ENCODE measurements at places on chromosomes 3 and 15. TPM values are rescaled to one million over a fixed set of nuclear protein-coding genes. Genes with fewer than 3 reads are reported as not detected.

DNA sequence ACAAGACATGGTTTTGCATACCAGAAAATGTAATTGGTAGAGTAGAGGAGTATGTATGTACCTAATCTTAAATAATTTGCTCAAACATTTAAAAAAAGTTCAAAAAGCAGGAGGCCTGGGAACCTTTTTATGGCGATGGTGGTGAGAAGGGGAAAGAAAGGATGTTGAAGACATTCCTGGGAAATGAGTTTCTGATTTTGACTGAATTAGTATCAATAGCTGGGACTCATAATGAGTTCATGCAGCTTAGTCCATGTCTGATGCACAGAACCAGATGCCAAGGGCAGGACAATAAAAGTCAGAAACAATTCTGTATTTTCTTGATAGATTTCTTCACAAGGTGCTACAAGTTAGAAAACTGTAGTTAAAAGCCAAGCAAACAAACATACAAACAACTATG lies 395.3 kb downstream of the GAP43 start:
- DNase-seq: no peak

GRCh38 chr3:180743813-180744590 lies 64.7 kb upstream of the CCDC39 start:
- DNase-seq: no peak

DNA sequence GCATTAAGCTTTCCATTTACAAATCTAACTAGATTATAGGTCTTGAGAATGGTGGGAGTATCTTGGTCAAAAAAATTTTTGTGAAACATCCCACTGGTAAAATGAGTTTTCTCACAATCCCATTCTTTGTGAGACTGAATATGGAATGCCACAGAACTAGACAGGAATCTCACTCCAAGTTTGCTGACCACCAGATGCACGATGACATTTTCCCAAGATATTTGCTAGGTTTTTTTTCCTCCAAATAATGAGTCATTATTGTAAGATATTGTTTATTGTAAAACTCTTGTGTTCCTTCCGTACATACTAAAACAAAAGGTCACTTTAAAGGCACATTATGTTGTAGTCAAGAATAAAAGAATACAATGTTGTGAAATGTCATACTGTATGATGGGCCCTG lies 53.9 kb downstream of the COPS2 start:
- DNase-seq: no peak

GRCh38 chr15:85071061-85071460 lies 89.4 kb downstream of the PDE8A start:
- DNase-seq: no peak

The GJD2 gene
- total RNA-seq: not detected

The PLA2G4E gene
- total RNA-seq: not detected

The GLDN gene
- total RNA-seq: not detected

The GOLGA6L6 gene
- not detected for total RNA-seq

The KCNH8 gene
- total RNA-seq: 1.3 TPM

All from activated B cell treated with CpG ODN at 0.5 μM for 24 hours (primary cell).